Stimulated activated CD8-positive, alpha-beta memory T cell treated with anti-CD3 and anti-CD28 coated beads, Interleukin-4, amount 100 ng/mL, for 4 hours (primary cell): ENCODE measurements at places on chromosomes 2 and 18.

DNA sequence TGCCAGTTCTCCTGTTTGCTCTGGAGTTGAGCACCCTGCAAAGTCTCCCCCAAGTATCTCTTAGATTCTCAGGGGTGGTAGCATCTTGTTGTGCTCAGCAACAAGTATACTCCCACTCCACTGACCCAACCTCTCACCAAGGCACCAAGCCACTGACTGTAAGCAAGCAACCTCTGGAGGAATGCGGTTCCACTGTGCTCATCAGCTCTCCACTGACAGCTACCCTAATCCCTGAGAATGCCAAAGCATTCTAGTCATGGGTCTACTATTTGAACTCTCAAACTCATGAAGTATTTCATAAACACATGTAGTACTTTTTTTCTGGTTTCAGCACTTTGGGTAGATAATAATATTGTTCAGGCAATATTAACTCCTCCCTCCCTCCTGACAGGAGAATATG, 170.0 kb downstream of the EPHA4 start:
- no peak for DNase-seq

- DNase-seq: no peak
Measured at GRCh38 chr2:215171151-215171550, 32.7 kb upstream of the ABCA12 start.

- DNase-seq: peak; percentile 62
Measured at GRCh38 chr2:136118819-136119716, 1.1 kb upstream of the CXCR4 start.

GRCh38 chr2:238505119-238505891, 78.6 kb downstream of the ASB1 start:
- DNase-seq: peak; percentile 27

GRCh38 chr2:170324640-170325046, 146.7 kb downstream of the MYO3B start:
- no peak for DNase-seq

GRCh38 chr2:207119048-207119447, 46.7 kb downstream of the KLF7 start:
- no peak for DNase-seq

DNA sequence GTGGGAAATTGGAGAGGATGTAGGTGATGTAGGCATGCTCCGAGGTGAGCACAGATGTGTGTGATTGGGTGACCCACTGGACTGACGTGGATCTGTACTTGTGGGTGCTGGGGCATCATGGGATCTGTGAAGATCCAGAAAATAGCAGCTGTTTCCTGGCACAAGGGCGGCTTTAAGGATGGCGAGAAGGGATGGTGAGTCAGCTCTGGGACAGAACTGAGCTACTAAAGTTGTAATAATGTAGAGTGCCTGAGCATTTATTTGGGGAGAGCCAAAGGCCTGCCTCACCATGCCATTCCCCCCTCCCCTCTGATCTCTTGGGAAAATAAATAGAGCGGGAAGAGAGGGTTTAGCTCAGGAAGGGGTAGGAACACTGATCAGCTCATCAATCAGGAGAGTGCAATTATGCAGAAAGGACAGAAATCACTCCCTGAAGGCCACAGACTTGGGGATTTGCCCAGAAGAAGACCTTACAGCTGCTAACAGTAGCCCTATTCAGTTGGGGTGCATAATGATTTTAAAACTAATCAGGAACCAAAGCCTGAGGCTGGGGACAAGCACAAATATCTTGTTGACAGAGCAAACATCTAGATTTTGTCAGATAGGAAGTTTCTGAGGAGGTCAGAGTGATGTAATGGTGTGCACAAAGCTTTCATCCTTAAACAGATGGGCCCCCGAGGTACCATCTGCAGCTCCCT, 30.3 kb downstream of the TANC1 start:
- no peak for DNase-seq

DNA sequence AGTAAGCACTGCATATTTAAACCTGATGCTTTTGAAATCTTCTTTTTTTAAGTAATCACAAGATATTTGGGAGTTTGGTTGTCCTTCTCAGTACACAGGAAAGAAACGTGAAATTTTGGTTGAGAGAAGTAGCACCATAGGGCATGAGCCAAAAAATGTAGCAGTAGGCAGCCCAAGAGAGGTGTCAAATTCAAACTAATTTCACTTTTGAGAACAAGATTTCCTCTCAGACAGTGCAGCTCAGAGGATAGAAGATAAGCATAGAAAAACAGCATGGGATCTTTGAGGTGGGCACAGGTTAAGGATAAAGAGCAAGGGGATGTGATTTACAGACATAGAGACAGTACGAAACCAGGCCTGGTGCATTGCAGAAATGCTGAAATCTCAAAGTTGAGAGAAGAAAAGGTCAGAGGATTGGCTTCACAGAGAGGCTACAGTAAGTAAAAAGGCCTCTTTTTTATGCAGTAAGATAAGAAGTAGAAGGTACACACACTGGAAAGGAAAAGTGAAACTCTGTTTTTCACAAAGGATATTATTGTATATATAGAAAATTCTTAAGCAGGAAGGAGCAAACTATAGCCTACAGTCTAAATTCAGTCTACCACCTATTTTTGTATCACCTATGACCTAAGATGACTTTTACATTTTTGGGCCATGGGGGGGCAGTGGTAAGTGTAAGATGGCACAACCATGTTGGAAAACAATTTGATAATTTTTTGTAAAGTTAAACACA, 89.8 kb downstream of the PKP4 start:
- no peak for DNase-seq

DNA sequence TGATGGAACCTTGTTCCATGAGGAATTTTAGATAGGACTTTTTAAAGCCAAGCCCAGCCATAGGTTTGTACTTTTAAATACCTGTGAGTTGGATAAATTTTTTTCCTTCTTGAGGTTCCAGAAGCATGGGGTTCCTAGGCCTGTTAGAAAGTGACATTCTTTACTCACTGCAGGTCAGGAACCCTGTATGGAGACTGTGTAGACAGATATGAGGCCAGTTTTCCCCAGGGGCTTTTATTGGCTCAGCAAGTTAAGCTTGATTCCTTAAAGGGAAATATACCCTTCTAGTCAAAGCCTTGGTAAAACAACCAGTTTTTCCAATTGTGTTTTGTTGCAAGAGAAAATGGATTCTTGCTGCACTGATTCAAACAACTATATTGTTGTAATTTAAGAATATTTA, 38.4 kb upstream of the GMCL1 start:
- DNase-seq: no peak

DNA sequence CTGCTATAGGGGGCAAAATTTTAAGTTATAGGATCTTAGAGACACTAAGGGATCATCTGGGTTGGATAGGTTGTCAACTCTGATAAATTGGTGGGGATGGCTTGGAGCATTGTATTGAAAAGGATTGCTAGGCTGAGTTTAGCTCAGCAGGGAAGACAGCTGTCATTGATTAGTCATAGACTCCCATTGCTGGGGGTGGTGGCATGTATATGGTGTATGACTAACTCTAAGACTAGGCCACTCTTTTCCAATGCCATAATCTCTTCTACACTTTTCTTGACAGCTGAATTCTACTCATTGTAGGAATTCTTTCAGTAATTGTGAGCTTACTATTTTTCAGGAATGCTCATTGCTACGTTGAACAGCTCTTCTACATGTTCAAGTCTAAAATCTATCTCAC, 81.3 kb upstream of the PELI1 start:
- no peak for DNase-seq

DNA sequence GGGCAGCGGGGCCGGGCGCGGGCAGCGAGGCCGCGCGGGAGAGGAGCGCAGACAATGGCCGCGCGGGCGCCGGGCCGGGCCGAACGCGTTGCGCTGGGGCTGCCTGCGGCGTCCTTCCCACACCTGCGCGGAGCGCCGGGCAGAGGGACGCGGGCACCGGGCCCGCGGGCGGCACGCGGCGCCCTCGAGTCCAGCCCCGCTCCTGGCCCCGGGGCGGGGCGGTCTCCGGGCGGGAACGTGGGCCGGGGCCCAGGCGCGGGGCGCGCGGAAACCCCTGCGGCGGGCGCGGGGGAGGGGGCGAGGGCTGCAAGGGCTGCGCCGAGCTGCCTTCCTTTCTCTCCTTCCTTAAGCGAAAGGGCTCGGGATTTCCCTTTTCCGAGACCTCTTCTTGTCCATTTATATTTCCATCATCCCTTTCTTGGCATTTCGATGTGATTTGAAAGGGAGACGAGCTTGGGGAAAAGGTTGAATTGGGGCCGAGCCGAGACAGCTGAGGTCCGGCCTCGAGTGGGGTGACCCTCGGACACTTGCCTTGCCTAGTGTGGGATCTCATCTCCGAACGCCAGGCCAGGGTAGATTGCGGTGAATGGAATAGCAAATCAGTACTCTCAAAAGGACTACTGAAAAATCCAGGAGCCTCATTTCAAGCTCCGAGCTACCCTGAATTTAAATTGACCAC, 676 bp downstream of the KLHL23 start:
- DNase-seq: no peak

DNA sequence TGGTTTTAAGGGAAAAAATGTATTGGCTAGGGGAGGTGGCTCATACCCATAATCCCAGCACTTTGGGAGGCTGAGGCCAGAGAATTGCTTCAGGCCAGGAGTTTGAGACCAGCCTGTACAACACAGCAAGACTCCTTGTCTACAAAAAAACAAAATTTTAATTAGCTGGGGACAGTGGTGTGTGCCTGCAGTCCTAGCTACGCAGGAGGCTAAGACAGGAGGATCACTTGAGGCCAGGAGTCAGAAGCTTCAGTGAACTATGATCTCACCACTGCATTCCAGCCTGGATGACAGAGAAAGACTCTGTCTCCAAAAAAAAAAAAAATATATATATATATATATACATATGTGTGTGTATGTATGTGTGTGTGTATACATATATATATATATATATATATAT, 18.5 kb downstream of the CCDC88A start:
- DNase-seq: no peak
